GM13977 (cell line): ENCODE measurements at places on chromosomes 16 and 17.

DNA sequence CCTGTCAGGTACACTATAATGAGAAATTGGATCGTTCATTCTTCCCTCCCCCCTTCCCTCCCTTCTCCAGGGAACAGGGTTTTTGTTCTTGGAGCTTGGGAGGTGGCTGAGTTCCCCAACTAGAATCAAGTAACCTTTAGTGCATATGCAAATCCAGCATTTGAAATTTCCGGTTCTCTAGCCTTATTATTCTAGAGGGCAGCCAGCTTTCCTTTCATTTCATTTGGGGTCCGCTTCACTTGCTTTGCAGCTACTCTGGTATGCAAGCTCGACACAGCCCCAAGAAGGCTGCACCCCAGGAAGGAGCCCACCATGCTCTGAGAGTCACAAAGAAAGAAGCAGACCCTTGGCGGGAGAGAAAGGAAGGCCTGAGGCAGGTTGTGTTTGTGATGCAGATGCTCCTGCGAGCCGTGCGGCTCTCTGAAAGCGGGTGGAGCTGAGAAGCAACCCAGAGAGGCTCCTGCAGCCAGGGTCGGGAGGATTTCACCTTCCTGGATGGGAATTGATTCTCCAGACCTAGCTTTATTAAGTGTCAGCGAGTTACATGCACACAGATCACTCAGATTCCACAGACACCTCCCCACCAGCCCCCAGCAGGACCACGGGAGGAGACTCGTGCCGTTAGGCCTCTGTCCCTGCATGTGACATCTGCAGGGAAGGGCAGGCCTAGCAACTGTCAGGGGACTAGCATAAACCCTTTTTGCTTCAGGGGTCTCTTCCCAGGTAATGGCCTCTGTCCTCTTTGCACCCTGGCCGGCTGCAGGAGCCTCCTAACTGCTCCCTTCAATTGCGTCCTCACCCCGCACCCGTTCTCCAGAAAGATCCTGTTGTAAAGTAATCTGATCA, 34.5 kb downstream of the PMM2 start:
- DNase-seq = no peak

DNA sequence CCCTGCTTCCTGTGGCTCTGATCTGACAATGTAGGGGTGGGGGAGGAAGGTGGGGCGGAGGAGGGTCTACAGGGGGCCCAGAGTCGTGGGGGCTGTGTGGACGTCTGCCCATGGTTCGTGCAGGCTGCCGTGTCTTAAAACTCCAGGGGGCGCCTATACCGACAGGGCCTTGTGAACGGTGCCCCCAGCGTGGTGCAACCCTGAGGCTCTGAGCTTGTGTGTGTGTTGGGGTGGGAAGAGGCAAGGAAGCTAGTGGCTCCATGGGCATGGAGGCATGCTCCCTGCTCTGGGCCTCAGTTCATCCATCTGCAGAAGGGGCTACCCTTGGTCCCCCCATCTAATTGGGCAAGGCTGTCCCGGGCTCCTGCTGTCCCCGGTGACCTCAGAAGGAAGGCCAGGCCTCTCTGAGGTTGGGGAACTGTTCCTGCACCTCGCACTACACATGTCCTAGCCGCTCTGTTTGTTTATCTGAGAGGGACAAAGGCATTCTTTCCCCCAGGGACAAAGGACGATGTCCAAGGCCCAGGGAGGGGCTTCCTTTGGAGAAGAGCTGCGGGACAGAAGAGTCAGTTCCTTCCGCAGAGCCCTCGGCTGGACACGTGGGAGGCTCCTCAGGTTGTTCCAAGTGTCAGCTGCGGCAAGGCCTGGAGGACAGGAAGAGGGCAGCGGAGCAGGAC, 13.5 kb downstream of the CA4 start:
- no peak for DNase-seq

- peak; percentile 35 for DNase-seq
Measured at GRCh38 chr16:17238285-17239028, 232.3 kb downstream of the XYLT1 start.

DNA sequence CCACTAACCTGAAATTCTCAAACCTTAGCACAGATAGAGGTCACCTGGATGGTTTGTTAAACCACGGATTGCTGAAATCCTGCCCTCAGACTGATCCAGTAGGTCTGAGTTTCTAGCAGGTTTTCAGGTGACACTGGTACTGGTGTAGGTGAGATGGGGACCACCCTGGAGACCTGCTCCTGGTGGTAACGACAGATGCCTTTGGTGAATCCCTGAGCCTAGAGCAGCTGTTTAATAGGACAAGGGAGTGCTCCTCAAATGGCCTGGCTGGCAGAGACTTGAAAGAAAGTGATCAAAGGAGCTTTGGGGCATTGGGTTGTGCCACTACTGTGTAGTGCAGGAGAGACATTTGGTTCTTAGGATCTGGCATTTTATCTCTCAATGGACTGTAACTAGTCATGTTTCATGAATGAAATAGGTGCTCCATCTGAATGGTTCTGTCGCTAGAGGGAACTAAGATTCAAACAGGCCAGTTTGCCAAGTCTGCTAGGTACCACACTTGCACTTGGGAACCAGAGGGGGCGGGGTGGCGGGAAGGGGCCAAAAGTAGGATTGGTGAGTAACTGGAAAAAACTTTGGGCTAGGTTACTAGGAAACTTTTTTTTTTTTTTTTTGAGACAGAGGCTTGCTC, 2.9 kb upstream of the IFI35 start:
- DNase-seq = no peak

GRCh38 chr16:180681-181564, 664 bp downstream of the HBQ1 start:
- DNase-seq = peak; percentile 96

DNA sequence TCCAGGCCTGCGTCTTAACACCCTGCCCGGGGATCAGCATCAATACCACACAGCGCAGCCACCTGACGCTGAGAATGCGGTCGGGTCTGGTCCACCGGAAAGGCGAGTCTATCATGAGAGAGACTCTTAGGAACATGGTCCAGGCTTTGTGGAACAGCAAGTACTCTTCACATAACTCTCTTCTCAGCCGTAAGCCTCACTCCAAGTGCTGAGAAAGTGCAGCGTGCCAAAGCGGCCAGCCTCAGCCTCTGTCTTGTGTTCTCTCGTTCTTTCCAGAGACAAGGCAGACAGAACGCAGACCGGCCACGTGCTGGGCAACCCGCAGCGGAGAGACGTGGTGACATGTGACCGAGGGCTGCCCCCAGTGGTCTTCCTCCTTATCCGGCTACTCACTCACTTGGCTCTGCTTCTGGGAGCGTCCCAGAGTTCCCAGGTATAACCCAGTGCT, 34.4 kb upstream of the ENDOV start:
- DNase-seq = no peak

DNA sequence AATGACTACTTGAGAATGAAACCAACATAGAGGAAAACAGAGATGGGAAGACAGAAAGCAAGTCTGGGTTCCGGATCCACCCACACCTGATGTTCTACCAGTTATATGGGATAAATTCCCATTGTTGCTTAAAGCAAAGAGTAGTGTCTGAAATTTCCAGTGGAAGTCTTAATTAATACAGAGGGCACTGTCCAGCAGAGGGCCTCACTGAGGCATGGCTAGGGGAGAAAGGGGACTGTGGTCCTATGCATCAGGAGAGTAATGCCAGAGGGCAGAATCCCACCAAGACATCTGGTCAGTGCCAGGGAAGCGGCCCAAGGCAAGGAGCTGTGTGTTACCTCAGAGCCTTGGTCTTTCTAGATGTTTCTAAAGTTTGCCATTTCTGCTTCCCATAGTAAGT, 7.5 kb upstream of the UMOD start:
- no peak for DNase-seq

DNA sequence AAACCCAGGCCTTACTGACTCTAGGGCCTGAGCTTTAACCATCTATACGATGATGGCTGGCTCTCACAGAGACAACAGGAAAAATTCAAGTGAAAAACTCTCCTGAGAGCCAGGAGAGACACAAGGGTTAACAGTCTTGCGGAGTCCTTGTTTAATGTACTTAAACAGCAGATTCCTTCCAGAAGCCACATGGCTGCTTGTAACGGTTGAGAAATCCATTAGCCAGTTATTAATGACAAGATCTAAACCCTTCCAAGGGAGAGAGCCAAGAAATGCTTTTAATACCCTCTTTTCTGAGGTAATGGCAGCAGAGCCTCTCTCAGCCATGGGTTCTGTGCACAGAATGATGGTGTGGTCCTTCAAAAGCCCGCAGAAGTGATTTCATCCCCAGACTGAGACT, 5.2 kb upstream of the ALDOA start:
- no peak for DNase-seq

DNA sequence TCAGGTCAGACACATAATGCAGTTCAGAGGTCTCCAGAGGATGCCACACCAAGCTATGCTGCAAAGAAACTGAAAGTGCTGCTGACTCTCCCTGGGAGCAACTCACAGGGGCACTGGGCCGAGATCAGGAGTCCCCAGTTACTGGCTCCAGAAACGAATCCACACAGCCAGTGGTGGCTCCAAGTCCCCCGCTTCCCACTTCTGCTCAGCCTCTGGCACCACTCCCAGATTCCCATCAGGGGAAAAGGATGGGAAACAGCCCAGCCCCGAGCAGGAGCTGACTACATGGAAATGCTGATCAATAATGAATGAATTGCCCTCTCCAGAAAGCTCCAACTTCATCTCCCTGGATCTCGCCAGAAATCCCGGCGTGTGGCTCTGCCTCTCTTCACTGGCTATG, 62.3 kb upstream of the CDH5 start:
- no peak for DNase-seq

- DNase-seq = no peak
Measured at GRCh38 chr16:80681436-80681835, 123.0 kb downstream of the CDYL2 start.

DNA sequence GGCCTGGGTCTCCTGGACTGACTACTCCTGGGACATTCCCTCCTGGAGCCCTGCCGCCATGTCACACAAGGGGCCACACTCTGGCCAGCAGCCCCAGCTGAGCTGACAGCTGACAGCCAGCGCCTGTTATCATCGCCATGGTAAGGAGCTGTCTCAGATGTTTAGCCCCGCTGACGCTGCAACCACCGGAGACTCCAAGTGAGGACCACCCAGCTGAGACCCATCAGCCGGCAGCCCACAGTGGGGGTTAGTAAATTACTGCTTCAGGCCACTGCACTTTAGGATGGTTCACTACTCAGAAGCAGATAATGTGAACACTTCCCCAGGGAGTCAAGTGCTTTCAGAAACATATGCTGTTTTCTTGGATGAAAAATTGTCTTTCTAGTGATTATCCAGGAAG, 14.6 kb upstream of the SPHK1 start:
- no peak for DNase-seq

DNA sequence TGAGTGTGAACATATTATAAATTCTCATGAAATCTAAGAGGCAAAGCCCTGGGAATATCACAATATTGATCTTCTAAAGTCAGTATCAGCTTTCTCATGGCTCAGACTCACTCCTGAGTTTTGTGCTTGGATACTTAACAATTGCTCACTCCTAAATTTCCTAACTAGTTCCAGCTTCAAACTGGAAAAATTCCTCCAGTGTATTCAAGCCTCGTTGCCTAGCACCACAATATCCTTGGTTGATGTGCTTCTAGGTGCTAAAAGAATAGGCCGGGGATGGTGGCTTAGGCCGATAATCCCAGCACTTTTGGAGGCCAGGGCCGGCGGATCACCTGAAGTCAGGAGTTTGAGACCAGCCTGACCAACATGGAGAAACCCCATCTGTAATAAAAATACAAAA, 62.5 kb downstream of the XYLT1 start:
- no peak for DNase-seq

DNA sequence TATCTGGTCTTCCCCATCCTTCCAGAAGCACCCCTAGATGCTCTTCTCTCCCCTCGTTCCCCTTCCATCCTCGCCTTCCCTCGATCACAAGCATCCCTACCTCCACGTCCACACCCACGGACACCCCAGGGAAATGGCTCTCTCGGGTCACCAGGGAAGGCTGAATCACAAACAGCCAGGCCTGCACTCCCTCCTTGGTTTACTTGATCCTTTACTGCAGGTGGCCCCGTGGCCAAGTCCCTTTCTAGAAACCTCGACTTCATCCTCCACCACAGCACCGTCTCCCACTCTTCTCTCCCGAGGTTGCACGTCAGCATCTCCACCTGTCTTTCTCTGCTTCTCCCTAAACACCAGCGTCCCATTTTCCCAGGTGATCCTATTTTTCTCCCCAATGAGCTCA, 6.5 kb upstream of the RBFOX3 start:
- no peak for DNase-seq

DNA sequence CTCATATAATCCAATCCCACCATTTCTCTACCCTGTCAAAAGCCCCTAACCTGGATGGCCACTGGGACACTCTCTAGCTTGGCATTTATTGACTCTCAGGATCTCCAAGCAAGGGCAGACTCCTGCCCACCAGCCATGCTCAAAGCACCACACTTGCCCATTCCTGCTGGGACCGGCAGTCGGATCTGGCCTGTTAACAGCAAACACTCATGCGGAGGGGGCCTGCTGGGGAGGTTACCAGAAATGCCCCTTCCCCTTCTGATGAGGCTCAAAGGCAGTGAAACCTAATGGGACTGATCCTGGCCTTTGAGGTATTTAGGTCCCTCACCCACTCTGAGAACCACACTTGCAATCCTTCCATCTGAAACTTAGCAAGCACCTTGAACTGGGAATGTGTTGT, 6.5 kb upstream of the CCL1 start:
- DNase-seq = no peak

- no peak for DNase-seq
Measured at GRCh38 chr16:51255349-51255972, 104.4 kb upstream of the SALL1 start.

DNA sequence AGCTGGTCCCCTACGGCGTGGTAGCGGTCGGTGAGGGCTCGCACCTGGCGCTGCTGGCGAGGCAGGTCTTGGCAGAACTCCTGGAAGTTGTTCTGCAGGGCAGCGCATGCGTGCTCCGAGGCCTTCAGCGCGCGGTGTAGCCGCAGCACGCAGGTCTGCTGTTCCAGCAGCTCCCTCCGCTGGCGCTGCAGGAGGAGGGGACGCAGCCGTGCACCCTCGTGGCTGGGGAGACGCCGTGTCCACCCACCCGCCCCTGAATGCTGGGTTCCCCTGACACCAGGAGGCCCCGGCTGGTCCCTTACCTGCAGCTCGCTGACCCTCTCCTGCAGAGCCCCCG, 12.2 kb downstream of the EVPL start:
- no peak for DNase-seq

GRCh38 chr17:17710728-17711541, 29.7 kb downstream of the RAI1 start:
- no peak for DNase-seq

DNA sequence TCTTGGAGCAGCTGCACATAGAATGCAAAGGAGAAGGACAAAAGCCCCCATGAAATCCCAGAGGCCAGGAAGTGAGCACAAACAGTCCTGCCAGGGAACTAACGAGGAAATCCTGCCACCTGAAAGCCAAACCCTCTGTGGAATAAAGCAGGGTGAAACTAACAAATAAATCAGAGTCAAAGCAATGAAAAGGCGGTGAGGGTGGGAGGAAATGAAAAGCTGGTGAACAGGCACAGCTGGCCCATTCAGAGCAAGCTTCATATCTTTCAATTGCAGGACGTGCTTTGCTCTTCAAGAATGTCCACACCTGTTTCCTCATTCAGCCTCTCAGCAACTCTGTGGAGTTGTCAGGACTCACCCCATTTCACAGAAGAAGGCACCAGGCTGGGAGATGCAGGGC, 108.1 kb downstream of the ABCC12 start:
- DNase-seq = no peak
